ENCODE measurements at places on chromosomes 1 and 21. TPM values are rescaled to one million over a fixed set of nuclear protein-coding genes. Genes with fewer than 3 reads are reported as not detected.

DNA sequence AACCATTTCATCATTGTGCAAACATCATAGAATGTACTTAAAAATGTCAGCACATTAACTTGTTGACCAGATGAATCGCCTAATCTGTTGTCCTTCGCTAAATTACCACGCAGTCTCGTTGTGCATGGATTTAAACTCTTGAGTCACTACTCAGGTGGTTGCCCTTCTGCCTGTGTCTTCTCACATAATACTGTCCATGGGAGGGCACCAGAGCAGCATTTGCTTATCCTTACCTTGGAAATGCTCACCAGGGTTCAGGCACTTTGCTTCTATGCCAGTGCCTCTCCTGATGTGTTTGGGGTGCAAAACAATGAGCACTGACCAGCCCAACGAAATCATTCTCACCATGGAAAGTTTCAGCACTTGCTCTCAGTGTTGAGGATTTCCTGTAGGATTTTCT is 559.9 kb downstream of the RWDD3 start:
- no peaks in the 10 kb centered on the region for H3K4me1 ChIP-seq
- H3K4me3 ChIP-seq, result no peak overlapping the region
- H3K27ac ChIP-seq, result no peak overlapping the region
- H3K27me3 ChIP-seq, result no peaks in the 10 kb centered on the region

- no peak overlapping the region for H3K4me3 ChIP-seq
- no peaks in the 10 kb centered on the region for H3K36me3 ChIP-seq
- H3K27ac ChIP-seq, result no peak overlapping the region
- no peak for DNase-seq
- H3K27me3 ChIP-seq, result no peaks in the 10 kb centered on the region
- H3K4me1 ChIP-seq, result no peaks in the 10 kb centered on the region
Observed at GRCh38 chr1:159982280-159982679, 28.2 kb upstream of the SLAMF9 start.

DNA sequence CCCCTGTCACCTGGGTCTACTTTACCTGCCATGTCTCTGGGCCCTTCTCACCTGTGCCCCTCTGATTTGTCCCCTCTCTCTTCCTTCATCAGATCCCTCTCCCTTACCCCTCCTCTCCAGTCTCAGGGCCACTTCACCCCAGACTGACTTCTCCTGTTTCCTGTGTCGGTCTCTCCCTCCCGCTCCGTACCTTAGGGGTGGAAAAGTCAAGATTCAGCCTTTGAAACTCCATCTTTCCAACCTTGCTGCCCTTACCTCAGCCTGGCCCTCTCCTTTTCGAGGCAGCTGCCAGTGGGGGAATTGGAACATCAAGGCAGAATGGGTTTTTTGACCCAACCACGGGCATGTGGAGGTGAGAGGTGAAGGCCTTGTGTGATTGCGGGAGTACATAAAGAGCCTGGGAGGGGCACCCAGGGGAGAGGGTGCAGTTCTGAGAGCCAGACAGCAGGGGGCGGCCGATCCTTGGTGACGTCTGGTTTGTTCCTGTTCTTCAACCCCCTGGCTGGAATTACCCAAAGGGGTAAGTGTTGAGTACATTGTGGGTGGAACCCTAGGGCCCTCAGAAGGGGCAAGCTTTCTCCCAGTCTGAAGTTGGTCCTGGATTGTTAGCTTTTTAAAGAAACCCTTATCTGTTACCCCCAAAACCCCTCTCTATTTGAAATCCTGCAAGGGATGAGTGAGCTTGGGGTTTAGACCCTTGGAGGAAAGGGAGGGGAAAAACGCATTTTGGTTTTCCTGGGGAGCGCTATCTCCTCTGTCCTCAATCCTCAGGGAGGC is 12.3 kb upstream of the DMBX1 start:
- H3K4me1 ChIP-seq, result no peaks in the 10 kb centered on the region
- no peaks in the 10 kb centered on the region for H3K27me3 ChIP-seq
- peak; percentile 85 for DNase-seq
- H3K4me3 ChIP-seq, result no peak overlapping the region

The SERINC2 gene
- 3.8 TPM for total RNA-seq
